Fibroblast of upper back skin (primary cell): ENCODE measurements at places on chromosomes 4 and X.

DNA sequence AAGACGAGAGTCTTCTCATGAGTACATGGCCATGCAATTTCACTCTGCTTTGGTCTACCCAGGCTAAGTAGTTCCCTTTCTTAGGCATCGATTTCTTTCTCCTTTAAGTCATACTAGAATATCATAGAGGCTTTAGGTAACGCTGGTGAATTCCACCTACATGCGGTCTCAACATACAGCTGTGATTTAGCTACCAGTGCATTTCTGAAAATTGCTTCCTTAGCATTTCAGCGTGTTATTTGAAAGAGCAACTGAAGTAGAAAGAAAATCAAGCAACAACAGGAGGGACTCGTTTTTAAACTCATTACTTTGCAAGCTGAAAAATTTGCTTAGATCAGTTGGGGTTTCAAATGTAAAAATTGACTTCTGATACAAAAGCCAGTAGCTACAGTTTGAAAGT, 48.1 kb upstream of the RASGEF1B start:
- no peak for DNase-seq

DNA sequence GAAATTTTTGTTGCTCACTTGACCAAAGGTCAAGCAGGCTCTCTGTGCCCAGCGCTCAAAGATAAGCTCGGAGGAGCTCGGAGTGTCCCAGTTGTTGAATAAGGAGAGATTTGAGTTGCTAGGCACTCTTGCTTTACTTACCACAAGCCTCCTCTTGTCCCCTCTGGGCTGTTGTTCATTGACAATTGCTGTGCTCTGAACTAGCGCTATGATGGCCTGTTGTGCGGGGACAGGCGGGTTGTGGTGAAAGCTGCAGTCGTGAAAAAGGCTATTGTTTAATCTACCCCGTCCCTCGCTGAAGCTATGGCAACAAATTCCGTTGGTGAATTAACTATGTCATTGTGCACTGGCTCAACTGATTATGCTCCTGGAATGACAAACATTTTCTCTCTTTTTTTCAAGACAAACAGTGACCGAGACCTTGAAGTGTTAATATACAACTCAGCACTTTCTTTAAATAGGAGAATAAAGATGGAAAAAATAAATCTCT, 21.0 kb upstream of the POLA1 start:
- DNase-seq, result no peak

GRCh38 chrX:68461576-68461975, 28.3 kb upstream of the OPHN1 start:
- DNase-seq, result no peak

DNA sequence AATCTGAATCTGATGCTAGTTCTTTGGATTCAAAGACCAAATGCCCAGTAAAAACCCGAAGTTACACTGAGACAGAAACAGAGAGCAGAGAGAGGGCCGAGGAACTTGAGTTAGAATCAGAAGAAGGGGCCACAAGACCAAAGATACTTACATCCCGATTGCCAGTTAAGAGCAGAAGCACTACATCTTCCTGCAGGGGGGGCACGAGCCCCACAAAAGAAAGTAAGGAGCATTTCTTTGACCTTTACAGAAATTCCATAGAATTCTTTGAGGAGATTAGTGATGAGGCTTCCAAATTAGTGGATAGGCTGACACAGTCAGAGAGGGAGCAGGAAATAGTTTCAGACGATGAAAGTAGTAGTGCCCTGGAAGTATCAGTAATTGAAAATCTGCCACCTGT, 309.3 kb downstream of the ANK2 start:
- DNase-seq, result no peak

- peak; percentile 18 for DNase-seq
These were observed 373 bp downstream of the ELOVL6 start for GRCh38 chr4:110198049-110198434.

DNA sequence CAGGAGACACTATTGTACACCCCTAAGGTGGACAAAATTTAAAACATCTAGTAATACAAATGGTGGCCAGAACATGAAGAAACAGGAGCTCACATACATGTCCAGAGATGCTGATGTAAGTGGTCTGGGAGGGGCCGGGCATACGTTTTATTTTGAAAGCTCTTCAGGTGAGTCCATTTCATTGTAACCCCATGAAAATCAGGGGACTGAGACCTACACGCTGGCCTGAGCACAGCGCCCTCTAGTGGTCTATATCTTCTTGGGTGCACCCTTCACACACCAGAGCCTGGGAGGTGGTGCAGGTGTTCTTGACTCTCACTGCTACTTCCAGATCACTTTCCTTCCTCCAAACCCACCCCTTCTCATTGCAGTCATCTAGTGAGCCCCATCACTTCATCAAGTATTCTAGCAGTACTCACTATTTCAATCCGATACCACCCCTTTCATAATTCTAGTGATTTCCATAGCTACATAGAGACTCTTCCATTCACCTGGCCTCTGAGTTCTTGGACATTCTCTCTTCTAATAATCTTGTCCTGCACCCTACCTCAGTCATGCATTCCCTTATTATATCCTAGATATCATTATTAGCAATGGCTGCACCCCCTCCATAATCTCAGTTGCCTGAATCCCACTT, 4.3 kb upstream of the TLR6 start:
- no peak for DNase-seq

DNA sequence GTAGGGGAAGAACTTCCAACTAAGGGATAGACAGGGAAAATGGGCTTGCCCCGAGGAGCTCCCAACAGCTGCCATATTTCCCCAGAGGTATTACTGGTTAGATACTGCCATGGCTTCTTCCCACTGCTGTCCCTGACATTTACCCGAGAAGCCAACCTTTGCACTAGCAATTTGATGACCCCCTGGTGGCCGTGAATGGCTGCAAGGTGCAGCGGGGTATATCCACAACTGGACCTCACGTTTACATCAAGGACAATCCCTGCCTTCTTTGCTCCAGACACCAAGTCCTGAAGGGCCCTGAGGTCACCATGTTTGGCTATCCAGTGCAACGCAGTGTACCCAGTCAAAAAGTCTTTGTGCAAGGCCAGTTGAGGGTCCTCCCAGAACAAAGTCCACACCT, 2.3 kb downstream of the SOWAHB start:
- no peak for DNase-seq

DNA sequence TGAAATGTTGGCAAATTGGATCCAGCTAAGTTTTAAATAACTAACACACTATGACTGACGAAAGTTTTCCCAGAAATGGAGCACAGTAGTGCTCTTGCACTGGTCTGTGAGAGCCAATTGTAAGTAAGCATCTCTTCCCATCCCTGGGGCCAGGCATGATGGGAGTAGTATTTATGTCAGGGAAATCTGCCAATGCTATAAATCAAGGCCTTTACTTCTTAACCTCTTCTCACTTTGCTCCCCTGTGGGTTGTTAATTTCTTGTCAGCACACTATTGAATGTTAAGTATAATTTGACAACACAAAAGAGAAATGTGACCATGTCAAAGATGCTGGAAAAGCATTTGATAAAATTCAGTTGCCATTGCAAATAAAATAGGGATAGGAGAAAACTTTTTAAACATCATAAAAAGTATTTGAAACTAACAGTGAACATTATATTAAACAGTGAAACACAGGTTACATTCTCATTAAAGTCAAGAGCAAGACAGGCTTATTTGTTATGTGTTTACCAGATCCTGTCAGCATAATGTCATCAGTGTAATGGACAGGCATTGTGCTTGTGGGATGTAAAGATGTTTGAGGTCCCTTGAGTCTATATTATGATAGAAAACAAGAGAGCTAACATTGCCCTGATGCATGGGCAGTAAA, 5.0 kb downstream of the F8A1 start:
- DNase-seq, result peak; percentile 3

DNA sequence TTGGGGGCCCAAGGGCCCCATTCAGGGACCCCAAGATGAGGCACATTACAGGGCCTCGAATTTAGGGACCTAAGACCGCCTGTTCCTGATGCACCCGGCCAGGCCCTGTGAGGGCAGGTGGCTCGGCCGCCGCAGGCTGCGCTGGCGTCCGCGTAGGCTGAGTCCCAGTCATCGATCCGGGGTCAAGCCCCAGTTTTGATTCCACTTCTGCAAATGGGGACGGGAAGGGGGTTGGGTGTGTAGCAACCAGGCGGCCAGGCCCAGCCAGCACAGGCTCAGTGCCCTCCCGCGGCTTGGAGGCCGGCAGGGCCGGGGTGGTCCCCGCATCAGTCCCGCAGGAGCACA, 327 bp downstream of the PNPLA4 start:
- DNase-seq, result no peak

- DNase-seq, result peak; percentile 90
These were observed 50.0 kb downstream of the HOPX start for GRCh38 chr4:56630876-56631666.

GRCh38 chr4:2795893-2796848, 3.3 kb downstream of the SH3BP2 start:
- no peak for DNase-seq

DNA sequence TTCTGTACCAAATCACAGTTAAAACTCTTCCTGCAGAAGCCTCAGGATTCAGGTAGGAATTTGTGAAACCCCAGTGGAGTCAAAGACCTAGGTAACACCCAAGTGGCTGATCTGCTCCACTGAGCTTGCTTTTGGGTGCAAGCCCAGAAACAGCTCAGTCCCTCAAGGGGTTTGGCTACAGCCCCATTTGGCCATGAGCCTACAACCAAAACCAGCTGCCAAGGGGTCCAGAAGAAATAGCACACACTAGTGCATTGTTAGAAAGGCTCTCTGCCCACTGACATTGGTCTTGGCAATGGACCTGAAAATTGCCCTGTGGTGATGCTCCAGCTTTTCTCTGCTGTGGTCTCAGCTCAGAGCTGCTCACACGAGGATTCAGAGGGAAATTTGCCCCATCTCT, 577.4 kb upstream of the INTU start:
- peak; percentile 74 for DNase-seq

GRCh38 chrX:137684591-137684990, 118.7 kb downstream of the ZIC3 start:
- DNase-seq, result no peak
